Kidney epithelial cell (primary cell): ENCODE measurements at places on chromosomes 2 and 18.

DNA sequence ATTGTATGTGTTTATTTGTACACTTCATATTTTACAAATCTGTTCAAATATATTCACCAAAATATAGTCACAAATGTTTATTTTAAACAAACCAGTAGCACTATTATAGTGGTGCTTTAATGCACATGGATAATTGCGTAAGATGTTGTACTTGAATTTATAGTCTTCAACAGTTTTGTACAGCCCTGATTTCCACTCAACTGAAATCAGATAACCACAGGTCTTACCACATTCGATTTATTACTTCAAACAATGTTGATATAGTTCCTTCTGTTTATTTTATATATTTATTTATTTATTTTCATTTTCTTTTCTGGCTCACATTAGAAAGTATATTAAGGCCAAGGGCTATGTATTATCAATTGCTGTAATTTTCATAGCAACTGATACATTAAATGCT lies 99.4 kb upstream of the ZNF804A start:
- DNase-seq = no peak

GRCh38 chr2:150388289-150388625 lies 99.2 kb downstream of the RND3 start:
- no peak for DNase-seq

- no peak for DNase-seq
Measured at GRCh38 chr18:2657788-2658458, 2.4 kb downstream of the SMCHD1 start.

GRCh38 chr2:42063431-42064171 lies 15.8 kb downstream of the PKDCC start:
- no peak for DNase-seq

- no peak for DNase-seq
Measured at GRCh38 chr2:64251497-64252250, 107.5 kb upstream of the PELI1 start.

- no peak for DNase-seq
Measured at GRCh38 chr18:63180971-63181376, 138.6 kb downstream of the BCL2 start.

GRCh38 chr2:229642371-229642770 lies 72.0 kb downstream of the DNER start:
- no peak for DNase-seq

DNA sequence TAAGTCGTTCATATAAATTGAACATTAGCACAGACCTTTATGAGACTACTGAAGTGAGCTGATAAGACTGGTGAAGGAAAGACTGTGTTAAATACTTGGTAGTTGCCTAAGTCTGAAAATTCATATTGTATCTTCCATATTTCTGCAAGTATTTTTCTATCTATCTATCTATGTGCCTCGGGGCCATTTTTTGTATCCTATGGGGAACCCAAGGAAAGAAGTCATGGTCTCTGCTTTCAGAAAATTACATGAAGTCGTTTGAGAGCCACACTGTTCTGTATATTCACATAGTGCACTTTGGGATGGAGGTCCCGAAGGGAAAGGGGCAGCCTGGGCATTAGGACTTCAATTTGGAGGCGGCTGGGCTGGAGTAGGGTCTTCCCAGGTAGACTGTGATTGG lies 89.6 kb downstream of the EPAS1 start:
- no peak for DNase-seq

- DNase-seq = no peak
Measured at GRCh38 chr2:72220170-72220569, 72.5 kb upstream of the CYP26B1 start.

DNA sequence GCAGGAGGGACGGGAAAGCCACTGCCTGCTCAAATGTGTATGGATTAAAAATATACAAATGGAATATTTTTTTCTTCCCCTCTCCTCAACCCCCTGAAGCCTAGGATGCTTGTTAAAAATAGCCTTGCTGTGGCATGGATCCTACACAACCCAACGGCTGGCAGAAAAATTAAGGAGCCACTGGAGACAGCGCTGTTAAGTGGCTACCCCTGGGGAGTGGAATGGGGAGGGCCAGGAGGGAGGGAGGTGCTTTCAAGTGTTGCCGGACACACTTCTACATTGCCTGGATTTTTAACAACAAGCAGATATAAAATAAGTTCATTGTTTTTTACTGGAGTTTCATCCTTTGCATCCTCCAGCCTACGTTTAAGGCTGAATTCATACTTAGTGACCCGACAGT lies 66.6 kb downstream of the ZBTB7C start:
- no peak for DNase-seq

DNA sequence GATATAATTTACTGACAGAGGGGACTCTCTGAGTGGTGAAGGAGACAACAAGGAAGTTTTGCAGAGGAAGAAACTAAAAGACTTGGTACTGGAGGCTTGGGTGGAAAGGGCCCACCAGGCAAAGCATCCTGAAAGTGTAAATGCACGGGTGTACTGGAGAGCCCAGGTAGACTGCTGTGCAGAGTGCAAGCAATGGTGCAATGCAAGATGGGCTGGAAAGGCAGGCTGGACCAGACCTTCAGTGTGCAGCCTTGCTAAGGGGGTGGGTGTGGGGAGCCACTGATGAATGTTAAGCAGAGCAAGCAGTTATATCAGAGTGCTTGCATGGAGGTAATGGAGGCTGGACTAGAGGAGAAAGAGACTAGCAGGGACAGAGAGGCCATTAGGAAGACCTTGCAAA lies 10.7 kb downstream of the C2orf74 start:
- no peak for DNase-seq

DNA sequence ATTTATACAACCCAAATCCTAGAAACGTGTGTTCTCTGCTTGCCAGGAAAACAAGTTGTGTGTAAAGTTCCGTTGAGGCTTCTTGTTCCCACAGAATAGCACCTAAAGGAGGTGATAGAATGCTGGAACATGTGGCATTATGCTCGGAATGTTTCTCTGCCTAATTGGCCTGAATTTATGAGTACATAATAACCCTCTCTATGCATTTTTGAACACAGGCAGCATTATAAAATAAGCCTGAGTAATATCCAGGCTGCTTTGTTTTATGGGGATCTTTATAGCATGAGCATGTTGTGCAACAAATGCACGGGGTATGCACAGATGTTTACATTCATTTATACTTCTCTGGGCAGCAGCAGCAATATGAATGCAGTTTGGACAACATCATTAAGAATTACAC lies 385.7 kb downstream of the MBD2 start:
- no peak for DNase-seq

DNA sequence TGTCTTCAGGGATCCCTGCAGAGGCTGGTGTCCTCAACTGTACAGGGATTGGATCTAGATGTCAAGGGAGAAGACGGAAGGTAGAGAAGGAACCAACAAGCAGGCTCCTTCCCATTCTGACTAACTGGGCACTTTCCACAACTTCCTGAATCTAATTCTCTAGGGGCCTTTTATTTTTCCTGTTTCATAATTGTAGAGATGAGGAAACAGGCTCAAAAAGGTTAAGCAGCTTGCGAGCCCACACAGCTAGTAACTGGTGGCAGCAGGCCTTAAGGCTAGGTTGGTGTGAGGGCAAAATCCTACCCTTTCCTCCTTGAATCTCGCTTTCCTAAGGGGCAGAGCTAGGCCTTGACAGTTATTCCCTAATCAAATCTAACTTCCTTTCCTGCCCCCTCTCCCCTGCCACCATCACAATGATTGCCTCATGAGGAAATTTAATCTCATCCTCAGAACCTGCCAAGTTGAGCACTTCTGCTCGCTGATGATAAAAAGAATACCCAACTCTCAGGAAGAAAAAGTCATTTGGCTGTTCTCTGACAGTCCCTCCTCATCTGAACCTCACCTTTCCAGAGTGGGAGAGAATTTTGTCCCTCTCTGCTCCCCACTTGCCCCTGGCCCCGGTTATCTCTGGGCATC lies 35.7 kb upstream of the POLE4 start:
- DNase-seq = no peak

GRCh38 chr2:43448822-43449110 lies 147.1 kb downstream of the THADA start:
- no peak for DNase-seq

DNA sequence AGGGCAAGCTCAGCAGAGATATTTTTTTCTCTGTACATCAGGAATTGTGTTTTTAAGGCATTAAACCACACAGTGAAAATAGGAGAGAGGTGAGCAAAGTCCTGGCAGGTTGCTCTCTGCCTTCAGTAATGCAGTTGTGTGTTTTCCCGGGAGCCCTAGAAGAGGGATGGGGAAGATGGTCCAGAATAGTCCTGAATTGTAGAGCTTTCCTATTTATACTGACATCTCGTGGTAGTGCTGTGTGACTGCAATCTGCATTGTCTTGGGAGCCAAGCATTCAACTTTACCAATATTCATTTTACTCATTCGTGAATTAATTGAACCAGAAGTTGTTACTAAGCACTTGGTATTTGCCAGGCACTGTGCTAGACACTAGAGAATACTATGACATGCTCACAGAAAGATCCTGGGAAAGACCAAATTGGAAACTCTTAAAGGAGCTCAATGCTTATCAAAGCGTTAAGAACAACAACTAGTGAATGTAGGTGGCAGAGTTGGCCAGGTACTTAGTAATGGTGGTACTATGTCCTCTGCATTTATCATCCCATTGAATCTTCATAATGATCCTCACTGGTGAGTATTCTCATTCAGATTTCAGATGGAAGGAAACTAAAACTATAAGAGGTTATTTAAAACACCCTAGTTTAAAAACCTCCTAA lies 214.6 kb downstream of the TRIB2 start:
- no peak for DNase-seq

DNA sequence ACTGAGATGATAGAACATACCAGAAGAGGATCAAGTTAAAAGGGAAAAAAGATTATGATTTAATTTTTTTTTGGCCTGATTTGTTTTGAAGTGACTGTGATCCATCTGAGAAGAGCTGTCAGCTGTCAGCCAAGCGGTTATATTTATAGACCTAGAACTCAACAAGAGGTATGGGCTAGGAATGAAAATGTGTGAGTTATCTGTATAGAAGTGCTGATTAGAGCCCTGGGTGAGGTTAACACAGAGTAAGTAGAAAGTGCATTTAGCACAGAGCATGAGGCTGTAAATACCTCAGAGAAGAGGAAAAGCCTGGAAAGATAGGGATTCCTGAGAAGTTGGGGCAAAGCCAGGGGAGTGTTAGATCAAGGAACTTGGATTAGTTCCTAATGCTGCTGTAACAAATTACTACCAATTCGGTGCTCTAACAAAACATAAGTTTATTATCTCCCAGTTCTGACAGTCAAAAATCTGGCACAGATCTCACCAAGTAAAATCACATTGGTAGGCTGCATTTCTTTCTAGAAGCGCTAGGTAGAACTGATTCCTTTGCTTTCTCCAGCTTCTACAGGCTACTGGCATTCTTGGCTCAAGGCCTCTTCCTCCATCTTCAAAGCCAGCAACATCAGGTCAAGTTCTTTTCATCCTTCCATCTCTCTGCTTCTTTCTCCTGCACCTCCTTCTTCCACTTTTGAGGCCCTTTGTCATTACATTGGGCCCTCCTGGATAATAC lies 197.4 kb upstream of the SPHKAP start:
- no peak for DNase-seq

GRCh38 chr2:46826569-46827245 lies 88.9 kb downstream of the MCFD2 start:
- DNase-seq = no peak

DNA sequence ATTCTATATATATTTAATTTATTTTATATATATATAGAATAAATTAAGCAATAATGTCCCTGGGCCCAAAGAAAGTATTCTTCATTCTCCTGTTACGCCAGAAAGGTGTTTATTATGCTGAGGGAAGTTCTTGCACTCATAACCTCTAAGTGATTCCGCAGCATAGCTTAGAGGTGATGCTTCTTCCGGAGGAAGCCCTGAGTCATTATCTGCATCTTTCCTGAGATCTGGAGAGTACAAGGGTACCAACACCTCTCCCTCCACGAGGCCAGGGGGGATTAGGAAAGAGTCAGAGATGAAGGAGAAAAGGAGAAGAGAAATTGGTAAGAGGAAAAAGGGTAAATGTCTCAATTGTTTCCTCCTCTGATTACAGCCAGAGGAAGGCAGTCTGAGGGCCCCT lies 43.1 kb upstream of the RTN4 start:
- DNase-seq = no peak

GRCh38 chr2:25320077-25320476 lies 21.6 kb downstream of the DNMT3A start:
- no peak for DNase-seq

- no peak for DNase-seq
Measured at GRCh38 chr2:132366421-132367180, 50.0 kb upstream of the GPR39 start.
